Hematopoietic multipotent progenitor cell treated with erythropoietin and hydrocortisone succinate and interleukin-3 and kit ligand, for 15 days (in vitro differentiated cells): ENCODE measurements at places on chromosomes 2 and 18.

GRCh38 chr2:50126845-50127244 lies 905.1 kb downstream of the NRXN1 start:
- no peak for DNase-seq

GRCh38 chr2:204933735-204934374 lies 388.6 kb downstream of the PARD3B start:
- DNase-seq = no peak

DNA sequence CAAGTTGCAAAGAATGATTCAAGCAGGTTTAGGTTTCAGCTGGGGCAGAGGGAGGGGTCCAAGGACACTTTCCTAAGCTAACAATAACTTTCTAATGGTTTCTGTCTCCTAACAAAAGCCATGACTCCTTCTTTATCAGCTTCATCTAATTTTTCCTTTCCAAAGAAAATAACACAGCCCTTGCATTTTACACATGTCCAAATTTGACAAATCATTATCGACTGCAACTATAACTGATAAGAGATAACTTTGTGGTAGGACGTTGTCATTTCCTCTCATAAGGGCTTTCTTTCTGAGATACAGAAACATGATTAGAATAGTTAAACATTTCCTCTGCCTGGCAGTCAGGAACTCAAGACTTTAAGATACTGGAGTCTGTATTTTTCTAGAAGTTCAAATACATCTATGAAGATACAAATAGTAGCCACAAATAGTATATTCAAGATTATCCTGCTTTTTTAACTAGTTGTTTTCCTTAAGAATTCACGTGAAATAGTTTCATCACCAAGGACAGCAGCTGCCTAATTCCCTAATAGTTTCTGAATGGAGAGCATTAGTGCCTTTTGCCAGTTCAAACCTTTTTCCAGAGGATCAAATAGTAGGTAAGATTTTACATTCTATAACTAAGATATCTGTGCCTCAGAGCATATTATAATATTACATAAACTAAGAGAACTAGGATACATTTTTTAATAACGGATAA lies 263.2 kb downstream of the EXOC6B start:
- no peak for DNase-seq

- DNase-seq = no peak
These were observed 231.6 kb downstream of the ATAD2B start for GRCh38 chr2:23695214-23695889.

DNA sequence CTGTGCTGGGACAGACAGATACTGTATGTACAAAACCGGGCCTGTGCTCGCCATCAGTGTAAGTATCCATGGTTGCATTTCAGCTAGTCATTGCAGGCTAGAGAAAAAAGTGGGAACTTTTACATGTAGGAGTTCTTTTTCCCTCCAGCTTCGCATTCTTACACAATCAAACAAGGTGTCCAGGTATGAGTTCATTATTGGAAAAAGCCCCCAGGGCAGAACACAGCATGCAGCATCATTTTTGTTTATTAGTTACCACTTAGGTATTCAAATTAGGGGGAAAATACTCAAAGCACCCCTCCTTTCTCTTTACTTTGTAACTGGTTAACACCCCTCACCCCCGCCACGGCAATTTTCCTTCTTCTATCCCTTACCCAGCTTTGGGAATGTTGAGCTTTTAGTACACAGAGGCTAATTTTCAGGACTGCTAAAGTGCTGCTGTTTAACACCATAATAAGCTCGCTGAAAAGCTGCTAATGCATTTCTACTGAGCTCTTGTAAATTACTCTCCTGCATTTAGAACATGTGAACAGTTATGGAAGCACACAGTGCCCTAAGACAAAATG lies 13.6 kb downstream of the UPP2 start:
- no peak for DNase-seq

- DNase-seq = no peak
These were observed 72.2 kb downstream of the EMILIN2 start for GRCh38 chr18:2918761-2919550.

DNA sequence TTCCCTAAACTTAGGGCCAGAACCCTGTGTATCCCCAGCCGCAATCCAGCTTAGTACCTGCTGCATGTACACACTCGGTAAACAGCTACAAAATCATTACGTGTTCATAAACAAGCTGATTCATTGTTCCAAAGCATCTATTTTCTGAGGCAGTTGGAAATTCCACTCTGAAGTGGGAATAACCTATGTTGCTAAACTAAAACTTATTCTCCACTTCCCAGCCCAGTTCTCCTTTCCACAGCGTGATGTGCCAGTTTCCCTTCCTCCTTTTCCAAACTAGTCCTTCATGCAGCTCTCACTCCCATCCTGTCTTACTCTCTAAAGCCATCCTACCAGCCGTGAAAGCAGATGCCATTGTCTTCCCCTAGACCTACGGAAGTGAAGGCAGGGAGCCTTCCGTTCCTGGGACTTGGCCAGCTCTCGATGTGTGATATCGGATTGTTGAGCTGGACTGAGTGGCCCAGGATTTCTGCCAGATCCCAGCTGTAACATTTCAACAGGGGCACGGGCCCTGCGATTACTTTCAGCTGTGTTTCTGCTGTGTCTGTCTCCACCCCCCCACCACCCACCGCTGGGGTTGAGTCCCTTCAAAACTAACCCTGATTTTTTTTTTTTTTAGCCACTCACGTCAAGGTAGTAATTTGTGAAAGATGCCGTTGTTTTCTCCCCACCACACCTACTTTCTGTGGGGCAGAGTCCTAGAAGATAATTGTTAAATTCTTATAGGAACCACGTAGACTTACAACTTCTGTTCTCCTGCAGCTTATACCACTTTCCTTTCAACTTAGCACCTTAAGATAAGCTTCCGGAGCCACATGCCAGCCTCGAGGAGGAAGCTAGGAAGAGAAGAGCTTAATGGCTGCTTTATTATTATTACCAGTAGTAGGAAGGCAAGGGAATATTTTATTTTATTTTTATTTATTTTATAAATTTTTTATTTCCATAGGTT lies 100.9 kb downstream of the CRIM1 start:
- DNase-seq = no peak

GRCh38 chr2:172230889-172231401 lies 128.2 kb upstream of the DLX2 start:
- DNase-seq = no peak

DNA sequence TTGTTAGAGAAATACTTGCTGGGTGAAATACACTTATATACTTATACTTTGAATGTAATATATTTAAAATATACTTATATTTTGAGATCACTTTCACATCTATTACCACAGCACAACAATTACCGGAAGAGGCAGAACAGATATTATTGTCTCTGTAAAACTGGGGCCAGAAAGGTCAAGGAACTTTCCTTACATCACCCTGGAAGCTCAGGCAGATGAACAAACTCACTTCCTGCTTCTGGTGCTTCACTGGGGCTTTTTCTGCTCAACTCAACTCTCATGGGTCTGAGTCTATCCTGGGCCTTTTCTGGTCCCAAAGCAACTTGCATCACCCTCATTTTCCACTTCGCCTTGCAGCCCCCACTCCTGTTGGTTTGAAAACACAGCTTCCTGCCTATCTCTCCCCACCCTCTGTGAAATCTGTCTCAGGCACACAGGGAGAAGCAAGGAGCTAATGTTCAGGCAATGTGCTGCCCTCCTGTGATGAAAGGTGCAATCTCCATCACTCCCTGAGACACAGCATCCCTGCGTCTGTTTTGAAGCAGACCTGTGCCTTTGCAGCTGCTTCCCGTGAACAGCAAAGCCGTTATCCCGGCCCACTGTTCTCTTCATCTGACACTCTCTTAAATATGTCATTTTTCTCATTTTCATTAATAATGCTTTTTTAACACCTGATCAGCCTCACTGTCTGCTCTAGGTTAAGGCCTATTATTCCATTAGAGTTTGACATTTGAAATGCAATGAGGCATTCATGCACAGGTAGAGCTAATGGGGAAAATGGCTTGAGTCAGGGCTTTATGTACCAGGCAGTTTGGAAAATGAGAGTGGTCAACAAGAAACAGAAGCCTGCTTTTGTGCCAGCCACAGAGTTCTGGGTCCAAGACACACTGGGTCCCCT lies 251.9 kb upstream of the CHAC2 start:
- DNase-seq = no peak

- no peak for DNase-seq
These were observed 193.6 kb downstream of the SH3RF3 start for GRCh38 chr2:109322641-109323040.

GRCh38 chr2:160570376-160570775 lies 76.8 kb upstream of the RBMS1 start:
- no peak for DNase-seq

GRCh38 chr18:24613896-24614640 lies 153.6 kb downstream of the HRH4 start:
- DNase-seq = no peak

- DNase-seq = no peak
These were observed 42.5 kb downstream of the COPS8 start for GRCh38 chr2:237128026-237128703.

DNA sequence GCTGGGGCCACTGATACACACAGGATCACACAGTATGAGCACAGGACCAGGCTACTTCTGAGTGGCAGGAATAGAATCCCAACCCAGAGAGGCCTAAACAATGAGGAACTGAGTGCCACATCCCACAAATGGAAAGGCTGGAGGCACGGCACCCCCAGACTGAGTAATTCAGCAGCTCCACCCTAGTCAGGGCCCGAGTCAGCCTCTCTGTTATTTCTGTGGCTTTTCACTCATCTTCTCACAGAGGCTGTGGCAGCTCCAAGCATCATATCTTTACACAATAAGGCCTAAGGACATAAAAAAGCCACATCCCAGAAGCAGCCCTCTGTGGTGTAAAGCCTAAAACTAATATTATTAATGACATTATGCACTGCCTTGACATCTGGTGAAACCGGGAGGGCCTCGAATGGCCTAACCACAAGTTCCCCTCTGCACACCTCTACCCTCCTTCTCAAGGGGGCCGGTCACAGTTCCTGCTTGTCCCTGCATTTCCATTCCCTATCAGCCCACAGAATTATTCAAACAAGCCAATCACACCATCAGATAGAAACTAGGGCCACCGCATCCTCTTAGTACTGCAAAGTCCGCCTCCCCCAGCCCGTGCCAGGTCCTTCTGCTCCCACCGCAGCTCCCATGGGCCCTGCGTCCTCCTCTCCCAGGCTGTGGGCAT lies 12.5 kb upstream of the MAL start:
- no peak for DNase-seq

GRCh38 chr2:50337944-50338343 lies 694.0 kb downstream of the NRXN1 start:
- no peak for DNase-seq

DNA sequence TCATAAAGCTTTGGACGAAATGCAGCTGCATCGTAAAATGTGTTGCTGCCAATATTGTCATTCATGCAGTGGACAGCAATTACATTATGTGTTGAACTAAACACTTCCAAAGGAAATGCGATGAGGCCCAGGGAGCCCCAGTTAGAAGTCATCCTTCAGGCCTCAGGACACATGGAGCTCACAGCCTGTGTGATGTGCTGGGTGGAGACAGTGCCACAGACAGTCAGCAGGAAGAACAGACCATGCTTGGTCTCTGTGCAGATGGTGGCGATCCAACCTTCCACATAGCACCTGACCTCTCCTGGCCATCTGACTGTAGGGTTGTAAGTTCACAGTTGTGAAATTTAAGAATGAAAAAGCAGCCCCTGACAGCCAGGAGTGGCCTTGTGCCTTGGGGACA lies 118.3 kb upstream of the ALKAL2 start:
- no peak for DNase-seq

GRCh38 chr2:37589298-37589697 lies 82.1 kb downstream of the CDC42EP3 start:
- no peak for DNase-seq

DNA sequence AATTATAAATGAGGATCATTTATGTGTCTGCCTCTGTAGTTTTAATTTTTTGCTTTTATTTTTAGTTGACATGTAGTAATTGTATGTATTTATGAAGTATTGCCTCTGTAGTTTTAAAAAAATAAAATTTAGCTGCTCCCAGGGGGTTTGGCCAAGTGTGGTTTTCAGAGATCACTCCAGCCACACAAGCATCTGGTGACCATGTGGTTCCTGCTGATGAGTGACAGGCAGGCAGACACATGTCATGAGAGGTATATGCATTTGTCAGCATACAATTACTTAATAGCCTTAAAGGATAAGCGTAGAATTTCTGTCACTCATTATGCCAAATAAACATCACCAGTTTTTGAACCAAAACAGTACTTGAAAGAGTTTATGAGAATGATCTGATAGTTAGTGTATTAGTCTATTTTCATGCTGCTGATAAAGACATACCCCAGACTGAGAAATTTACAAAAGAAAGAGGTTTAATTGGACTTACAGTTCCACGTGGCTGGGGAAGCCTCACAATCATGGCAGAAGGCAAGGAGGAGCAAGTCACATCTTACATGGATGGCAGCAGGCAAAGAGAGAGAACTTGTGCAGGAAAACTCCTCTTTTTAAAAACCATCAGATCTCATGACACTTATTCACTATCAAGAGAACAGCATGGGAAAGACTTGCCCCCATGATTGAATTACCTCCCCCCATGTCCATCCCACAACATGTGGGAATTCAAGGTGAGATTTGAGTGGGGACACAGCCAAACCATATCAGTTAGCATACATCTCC lies 29.6 kb downstream of the MREG start:
- no peak for DNase-seq

GRCh38 chr2:151277067-151277466 lies 12.4 kb downstream of the NMI start:
- DNase-seq = no peak

DNA sequence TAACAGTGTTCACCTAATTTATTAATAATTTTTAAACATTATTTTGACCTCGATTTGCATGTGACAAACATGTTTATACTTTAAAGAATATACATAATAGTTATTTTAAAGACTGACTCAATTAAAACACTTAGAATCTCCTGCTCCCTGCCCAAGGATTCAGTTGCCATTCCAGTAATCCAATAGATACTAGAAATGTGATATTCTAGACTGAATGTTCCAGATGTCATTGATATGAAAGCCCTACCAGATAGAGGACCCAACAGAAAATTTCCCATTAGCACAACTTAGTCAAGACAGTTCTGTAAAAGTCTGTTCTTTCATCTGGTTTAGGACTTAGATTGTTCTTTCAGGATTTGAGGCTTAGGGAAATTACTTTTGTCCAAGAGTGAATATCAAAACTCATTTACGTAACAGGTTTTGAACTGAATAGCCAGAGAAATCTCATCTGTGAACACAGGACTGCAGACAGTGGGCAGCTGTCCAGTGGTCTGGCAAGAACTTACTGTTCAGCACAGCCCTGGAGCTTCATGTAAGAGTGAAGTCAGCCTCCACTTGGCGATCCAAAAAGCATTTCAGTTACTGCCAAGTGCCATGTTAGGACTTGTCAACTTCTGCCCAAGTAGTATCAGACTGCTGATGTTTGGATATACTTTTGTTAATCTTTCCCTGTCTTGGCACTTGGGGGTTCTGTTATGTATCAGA lies 77.5 kb downstream of the OSBPL6 start:
- no peak for DNase-seq

GRCh38 chr2:17106418-17106817 lies 411.8 kb downstream of the RAD51AP2 start:
- DNase-seq = no peak
